ENCODE measurements at places on chromosomes 3 and 15.

DNA sequence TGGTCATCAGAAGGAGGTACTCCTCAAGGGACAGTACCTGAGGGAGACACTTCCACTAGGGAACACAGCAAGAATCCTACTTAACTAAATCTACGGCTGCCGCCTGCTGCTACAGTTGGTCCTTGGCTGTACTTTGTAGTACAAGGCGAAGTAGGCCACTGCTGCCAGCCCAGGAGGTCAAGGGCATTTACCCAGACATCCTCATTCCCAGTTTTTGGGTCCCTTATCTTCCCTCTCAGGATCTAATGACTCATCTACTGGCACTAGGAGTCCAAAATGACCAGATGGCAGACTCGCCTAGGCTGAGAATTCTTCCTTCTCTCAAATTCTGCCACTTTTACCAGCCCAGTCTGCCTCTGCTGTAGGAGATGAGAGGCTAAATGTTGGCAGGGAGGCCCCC is 27.1 kb upstream of the LAMP3 start:
- DNase-seq: no peak

GRCh38 chr3:187722206-187722612 is 19.9 kb upstream of the RTP2 start:
- DNase-seq: no peak

DNA sequence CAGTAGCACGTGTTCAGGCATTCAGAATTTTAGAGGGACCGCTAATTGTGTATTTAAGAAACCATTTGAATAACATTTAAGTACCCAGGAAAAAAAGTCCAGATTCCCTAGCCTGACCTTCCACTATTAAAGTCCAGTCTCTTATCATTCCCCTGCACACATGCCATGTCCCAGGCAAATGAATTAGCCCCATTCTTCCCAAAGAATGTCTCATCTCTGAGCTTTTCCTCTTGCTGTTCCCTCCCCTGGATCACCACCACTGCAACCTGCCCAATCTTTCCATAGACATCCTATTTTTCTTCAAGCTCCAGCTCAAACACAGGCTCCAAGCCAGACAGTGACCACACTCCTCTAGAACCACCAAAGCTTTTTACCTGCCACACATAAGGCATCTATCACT is 25.9 kb downstream of the PLD1 start:
- no peak for DNase-seq

DNA sequence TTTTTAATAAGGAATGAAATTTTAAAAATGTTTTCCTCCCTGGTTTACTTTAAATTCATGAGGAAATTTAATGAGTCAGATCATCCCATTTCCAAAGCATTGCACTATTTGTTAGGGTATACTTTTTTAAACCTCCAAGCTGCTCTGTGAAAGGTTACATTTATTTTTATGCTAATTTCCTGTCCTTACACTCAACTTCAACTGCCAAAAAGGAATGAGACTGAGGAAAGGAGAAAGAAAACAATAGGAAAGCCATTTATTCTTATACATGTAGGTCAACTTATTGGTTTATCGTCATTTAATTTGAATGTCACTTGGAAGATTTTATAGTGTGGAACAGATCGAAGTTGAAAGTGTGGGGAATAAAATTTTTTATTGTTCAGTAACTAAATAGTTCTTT is 104.1 kb downstream of the ALCAM start:
- no peak for DNase-seq

DNA sequence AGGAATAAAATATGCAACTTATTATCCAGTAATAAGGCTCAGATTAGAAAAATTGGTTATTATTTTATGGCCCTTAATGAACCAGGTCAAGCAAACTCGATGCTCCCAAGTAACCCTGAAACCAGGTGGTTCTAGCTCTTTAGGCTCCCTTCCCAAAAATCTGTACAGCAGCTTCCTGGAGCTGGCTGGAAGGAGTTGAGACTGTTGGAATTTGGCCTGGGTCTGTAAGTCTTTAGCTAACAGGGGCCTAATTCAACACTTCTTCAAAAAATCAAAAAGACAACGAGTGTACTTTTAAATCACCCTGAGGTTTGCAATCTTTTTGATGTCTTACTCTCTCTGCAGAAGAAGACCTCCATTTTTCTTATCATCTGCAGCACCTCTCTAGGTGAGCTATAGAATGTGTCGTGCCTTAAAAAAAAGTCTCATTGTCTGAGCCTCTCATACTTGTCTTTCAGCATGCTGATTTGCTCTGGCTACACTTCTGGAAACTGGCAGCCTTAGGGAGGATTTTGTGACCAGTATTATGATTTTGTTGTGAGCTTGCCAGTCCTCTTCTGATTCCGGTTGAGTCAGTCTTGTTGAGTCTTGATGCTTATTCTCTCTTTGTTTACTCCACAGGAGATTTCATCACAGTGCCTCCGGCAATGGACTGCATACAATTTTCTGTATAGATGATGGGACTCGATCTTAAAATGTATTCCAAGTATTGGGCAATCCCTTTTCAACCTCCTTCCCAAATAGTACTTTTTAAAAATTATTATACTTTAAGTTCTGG is 235.0 kb upstream of the KBTBD8 start:
- no peak for DNase-seq

GRCh38 chr15:22936577-22937472 is 43.3 kb downstream of the CYFIP1 start:
- DNase-seq: no peak

- DNase-seq: no peak
Measured at GRCh38 chr15:48143856-48144255, 23.1 kb downstream of the SLC24A5 start.

DNA sequence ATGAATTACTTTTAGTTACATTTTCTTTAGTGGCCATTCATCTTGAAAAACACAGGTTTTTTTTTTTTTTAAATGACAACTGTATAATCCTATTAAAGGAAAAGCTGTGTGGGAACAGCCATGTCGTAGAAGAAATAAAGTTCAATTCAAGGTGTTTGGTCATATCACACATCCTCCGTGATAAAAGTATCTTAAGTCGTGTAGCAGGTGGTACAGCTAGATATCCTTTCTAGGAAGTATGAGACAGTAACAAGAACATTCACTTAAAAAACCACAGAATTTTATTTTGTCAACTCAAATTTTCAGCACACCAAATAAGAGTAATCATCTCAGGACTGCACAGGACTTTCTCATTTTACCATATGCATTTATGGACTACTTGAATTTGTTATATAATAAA is 16.1 kb downstream of the ZDHHC23 start:
- DNase-seq: no peak

GRCh38 chr3:30894521-30895251 is at the start of gene GADL1:
TSS of gene GADL1 (minus strand) at chr3:30894661. CDS start at chr3:30894614, 47 bp downstream.
- no peak for DNase-seq

DNA sequence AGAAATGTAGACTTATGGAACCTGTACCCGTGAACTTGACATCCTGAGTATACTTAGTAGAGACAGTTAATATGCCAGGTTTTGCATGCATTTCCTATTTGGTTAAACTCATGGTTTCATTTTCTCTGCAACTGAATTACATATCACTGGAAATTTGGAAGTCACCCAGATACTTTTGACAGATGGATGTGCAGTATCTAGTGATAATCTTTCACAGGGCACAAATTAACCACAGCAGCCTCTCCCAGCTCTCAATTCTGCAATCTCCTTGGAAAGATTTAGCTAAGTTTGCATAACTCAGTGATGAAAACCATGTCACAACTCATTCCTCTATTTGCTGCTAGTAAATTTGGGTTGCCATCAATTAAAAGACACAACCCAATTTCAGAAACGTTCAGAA is 162.3 kb upstream of the TPM1 start:
- DNase-seq: no peak

- no peak for DNase-seq
Measured at GRCh38 chr3:45946875-45947274, 3.6 kb downstream of the CXCR6 start.

- peak; percentile 3 for DNase-seq
Measured at GRCh38 chr3:64533617-64534317, 154.0 kb downstream of the ADAMTS9 start.

DNA sequence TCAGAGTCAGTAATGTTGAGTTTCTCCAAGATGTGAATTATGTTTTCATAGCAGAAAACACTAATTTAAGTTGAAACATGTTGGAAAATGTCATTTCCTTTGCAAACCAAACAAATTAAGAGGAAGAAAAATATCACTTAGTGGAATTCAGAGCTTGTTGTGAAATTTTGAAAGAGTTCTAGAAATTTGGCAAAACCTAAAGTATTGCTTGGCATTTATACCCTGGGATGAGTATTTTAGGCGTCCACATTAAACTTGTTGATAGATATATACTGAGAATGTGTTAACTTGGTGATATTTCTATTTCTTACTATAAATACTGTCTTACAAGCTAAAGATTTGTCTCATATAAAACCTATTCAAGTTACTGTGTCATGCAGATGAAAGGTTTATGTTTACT is 335.2 kb downstream of the NSUN3 start:
- DNase-seq: no peak

DNA sequence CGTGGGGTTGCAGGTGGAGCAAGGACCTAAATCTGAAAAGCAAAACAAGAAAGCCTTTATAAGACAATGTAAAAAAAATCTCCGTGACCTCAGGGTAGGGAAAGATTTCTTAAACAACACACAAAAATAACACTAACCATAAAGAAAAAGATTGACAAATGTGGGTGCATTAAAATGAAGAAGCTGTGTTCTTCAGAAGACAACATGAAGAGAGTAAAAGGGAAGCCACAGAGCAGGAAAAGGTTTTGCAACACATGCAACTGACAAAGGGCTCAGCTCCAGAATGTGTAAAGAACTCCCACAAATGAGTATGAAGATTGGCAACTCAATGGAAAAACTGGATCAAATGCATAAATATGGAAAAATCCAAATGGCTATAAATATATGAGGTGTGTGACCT is 74.2 kb downstream of the MAGEF1 start:
- no peak for DNase-seq

DNA sequence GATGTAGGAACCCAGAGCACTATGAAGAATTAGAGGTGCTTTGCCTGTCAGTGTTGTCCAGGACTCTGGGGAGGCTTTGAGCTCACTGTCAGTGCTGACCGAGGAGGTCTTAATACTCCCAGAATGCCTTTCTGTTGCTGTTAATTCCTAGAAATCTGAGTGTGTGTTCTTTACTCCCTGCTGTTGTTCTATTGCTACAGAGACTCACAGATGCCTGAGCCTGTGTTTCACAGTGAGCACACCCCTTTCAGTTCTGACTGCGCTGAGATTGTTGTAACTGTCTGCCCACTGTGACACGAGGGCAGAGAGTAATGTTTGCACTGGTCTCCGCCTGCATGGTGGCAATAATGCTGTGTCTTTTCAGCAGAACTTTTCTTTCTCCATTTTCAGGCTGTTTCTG is 162.9 kb downstream of the RYR3 start:
- DNase-seq: no peak

DNA sequence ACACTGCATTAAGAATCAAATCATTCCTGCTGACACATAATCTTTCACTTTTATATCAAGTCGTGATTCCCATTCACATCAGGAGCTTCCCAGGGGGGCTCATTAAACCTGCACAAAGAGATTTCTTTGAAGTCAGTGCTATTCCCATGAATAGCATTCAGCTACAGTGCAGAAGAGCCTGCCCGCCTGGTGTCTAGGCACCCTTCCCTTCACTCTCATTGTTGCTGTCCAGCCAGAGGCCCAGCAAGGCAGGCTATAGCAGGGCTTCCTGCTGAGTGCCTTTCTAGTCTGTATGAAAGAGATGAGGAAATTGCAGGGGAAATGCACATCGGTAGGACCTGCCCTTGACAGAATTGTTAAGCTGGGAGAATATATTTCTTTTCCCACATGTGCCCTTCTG is 4.5 kb upstream of the GJD2 start:
- DNase-seq: no peak

DNA sequence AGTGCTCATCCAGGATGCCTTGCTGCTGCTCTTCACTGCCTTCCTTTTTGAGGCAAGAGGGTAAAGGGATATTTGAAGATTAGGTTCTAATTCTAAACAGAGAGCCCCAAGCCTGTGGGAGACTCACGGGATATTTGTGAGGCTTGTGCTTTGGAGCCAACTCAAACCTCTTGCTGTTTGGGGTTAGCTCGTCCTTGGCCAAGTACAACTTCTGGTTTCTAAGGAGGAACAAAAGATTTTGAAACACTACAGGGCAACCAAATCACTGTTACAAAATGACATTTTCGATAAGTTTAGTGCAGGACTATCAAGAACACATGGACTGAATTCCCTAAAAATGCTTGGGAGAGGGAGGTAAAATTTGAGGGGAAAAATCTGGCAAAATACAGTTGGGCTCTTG is 190.2 kb downstream of the RORA start:
- DNase-seq: no peak

GRCh38 chr15:39645138-39645975 is 64.5 kb downstream of the THBS1 start:
- no peak for DNase-seq

GRCh38 chr3:50885070-50885850 is 210.5 kb downstream of the DOCK3 start:
- DNase-seq: no peak

DNA sequence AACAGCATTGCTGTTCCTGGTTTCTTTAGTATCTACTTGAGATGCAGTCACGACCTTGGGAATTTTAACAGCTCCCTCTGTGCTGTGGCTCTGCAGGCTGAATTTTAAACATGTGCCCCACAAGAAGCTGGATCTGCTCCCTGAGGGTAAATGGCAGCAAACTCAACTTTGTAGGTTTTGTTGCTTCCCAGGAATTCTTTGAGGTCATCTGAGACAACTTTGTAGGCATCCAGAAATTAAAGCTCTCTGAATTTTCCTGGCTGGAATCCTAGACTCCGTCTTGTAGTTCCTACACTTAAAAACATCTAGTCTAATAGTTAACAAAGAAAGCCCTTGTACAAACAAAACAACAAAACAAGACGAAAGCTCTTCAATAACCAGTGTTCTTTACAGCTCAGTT is 366.3 kb downstream of the FEZF2 start:
- DNase-seq: no peak

GRCh38 chr3:10398341-10398740 is 77.4 kb upstream of the SEC13 start:
- no peak for DNase-seq

GRCh38 chr15:67382723-67383122 is 128.1 kb downstream of the IQCH start:
- DNase-seq: no peak

GRCh38 chr15:92629276-92629974 is 26.1 kb downstream of the FAM174B start:
- no peak for DNase-seq

DNA sequence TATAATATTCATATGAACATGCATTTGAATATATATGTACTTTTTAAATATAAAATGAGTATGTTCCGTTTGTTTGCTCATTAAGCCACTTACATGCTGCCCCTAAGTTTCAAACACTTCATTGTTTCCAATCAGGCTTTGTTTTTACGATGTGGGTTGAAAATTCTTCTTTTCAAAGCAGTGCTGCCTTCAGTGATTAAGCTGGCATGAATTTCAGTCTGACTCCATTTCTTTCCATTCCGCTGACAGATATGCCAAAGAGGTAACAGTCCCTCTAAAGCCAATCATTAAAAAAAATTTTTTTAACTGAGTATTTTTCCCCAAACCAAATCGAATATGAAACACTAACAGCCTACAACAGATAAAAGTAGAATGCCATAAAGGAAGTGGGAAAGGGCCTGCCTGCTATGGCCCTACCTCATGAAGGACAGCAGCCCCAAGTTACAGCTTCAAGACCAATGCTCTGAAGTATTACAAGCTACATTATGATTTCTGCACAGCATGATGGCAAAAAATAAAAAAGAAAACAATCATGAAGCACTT is 40.0 kb downstream of the DCUN1D1 start:
- DNase-seq: no peak

- no peak for DNase-seq
Measured at GRCh38 chr3:53140847-53141845, 10.9 kb upstream of the RFT1 start.

- no peak for DNase-seq
Measured at GRCh38 chr3:168197162-168197561, 101.4 kb upstream of the GOLIM4 start.

GRCh38 chr15:40845036-40845435 is 1.2 kb downstream of the SPINT1 start:
- no peak for DNase-seq

Measured in activated CD4-positive, CD25-positive, alpha-beta regulatory T cell treated with anti-CD3 and anti-CD28 coated beads, Interleukin-2, amount 50 U/mL, for 16 hours (primary cell).